ENCODE measurements at places on chromosomes 2 and 18.

DNA sequence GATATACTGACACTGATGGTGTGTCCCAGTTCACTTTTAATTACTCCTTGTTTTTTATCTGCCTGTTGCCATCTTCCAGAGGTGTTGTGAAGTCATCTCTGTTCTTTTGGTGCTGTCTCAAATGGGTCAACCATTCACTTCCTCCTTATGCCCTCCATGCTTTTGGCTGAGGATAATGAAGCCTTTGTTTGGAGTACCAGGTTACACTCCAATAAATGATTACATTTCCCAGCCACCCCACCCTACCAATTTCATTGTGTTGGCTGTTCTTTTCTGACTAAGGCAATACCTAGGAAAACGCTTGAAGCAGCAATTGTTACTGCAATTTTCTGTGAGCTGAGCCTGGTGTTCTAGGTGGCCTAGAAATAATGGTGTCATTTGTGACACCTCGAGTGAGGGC, 29.8 kb upstream of the ACTG2 start:
- DNase-seq: no peak

DNA sequence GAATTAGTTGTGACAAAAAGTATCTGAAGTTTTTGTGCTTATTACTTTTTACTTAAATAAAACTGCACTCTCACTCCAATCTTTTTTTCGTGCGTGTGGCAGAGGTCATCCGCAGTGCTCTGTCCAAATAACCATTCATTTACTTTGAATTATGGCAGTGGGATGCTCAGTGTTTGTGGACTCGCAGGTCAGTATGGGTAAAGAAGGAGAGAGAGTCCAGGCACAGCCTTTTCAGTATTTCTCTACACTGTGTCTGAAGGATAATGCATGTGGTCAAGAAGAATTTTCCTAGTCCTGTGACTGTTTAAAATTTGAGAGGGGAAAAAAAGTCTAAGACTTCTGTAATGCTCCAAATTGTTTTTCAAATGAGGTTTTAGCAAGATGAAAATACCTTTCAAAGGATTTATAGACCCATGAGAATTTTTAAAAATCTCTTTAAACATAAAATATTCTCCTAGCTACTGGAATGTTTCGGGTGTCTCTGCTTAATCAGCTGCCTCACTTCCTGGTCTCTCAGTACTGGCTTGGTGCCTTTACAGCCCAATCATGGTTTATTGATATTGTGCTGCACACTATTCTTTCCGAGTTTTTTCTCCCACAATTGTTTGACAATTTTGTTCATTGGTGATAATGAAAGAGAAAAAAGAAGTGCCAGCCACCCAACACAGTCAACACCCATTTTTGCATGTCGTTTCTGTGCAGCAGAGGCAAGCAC, 453.2 kb downstream of the PTPRM start:
- no peak for DNase-seq

- no peak for DNase-seq
These were observed 3.0 kb downstream of the ATIC start for GRCh38 chr2:215314896-215315295.

DNA sequence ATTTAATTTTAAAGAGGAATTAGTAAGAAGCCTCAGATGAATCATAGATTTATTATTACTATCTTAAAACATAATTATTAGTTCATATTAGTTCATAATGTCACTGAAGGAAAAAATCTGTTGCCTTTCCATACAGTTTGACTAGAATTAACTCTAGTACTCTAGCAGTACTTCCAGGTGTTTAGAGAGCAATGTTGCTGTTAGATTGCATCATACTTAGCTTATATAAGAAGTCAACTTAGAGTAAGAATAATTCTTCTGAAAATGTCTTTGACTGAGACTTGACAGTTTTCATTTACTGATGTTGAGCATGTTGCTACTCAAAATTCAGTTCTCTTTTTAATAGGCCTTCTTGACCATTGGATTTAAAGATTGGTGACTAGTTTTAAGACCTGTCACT, 4.7 kb downstream of the RAB3GAP1 start:
- DNase-seq: no peak
